ENCODE measurements at places on chromosomes 7 and 10. TPM values are rescaled to one million over a fixed set of nuclear protein-coding genes. Genes with fewer than 3 reads are reported as not detected.

DNA sequence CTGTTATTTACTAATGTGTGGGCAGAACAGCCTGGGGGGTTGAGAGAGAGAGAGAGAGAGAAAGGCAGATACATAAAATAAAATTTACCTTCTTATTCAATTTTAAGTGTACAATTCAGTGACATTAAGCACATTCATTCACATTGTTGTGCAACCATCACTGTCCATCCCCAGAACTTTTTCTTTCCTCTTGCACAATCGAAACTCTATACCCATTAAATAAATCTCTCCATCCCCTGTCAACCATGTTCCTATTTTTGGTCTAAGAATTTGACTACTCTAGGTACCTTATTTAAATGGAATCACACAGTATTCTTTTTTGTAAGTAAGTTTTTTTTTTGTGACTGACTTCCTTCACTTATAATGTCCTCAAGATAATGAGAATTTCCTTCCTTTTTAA lies 181.6 kb downstream of the SND1 start:
- peak; percentile 35 for DNase-seq

- peak; percentile 9 for DNase-seq
Observed at GRCh38 chr7:8214244-8214824, 47.6 kb downstream of the ICA1 start.

GRCh38 chr7:113086431-113086888 lies at the start of gene GPR85:
Gene GPR85 (minus strand): TSS chr7:113086827. CDS start chr7:113084721, 2,106 bp downstream.
- DNase-seq, result peak; percentile 73

DNA sequence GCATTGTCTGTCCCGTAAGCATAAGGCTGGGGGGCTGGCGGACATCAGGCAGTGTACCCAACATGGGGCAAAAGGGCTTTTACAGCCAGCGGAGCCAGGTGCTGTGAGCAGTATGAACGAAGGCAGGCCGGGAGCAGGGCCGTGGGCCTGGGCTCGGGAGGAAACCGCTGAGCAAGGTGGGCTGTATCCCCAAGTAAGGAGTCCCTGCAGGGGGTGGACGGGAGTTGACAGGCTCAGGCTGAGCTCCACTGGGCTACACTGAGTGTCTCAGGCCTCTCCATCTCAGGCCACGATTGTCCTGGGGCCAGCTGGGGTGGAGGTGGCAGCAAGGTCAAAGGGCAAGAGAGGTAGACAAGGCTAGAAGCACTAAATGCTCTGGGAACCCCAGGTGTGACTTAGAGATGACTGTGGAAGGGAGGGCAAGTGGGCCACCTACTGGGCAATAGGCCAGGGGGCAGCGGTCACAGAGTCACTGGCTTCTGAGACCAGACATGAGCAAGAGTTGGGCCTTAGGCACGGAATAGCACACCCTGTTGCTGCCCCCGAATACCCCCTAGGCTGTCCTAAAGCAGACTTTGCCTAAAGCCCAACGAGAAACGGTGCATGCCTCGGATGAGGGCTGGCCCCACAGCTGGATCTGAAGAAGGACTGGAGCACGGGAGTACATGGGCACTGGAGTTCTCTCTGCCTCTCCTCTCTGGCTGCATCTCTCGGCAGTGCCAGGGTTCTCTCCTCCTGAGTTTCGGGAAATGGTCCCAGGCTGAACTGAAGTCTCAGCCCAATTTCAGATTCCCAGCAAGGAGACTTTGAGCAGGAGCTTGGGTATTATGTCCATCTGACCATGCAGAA lies 10.8 kb upstream of the RAMP3 start:
- no peak for DNase-seq

- DNase-seq, result peak; percentile 53
Observed at GRCh38 chr10:61943674-61944378, 42.3 kb downstream of the ARID5B start.

GRCh38 chr10:9254353-9254752 lies 1199.9 kb downstream of the GATA3 start:
- peak; percentile 64 for DNase-seq

DNA sequence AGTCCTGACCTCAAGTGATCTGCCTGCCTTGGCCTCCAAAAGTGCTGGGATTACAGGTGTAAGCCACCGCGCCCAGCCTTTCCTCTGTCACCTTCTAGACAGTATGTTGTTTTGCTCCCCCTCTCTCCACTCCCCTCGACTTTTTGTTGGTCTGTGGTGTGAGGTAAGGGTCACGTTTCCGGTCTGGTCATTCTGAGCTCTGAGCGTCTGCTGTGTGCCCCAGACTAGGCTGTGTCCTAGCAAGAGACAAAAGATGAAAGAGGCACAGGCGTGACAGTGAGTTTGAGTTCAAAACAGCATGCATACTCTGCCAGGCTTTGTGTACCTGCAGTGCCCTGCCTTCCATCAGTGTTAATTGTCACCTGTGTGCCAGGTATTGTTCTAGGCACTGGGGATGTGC lies 87.4 kb upstream of the PPIF start:
- DNase-seq, result no peak

DNA sequence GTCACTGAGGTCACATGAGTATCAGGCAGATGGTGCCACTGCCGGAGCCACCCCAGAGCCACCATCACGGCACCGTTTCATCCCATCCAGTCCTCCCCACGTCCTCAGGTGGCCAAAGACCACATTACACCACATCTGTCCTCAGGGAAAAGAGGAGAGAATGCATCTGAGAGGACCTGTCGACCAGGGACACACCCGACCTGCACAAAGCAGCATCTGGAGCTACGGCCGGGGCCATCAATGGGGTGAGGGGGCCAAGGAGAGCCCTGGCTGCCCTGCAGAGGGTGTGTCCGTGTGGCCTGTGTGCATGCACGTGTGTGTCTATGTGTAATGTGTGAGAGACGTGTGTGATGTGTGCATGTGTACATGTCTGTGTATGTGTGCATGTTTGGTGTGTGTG lies 480.6 kb downstream of the DNAJB6 start:
- no peak for DNase-seq

DNA sequence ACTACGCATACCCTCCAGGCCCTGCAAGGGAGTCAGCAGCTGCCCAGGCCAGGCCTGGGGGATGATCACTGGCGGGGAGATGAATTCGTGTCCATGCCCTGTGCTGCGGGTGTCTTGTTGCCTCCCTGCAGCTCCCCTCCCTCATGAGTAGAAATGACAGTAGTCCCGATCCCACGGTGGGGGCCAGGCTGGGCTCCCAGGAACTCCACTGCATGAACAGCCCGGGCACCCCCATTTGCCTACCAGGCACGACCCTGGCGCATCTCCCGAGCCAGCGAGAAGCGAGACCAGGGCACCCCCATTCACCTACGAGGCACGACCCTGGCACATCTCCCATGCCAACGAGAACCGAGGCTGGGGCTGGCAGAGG lies 246.5 kb downstream of the ELFN1 start:
- no peak for DNase-seq

- no peak for DNase-seq
Observed at GRCh38 chr7:157370742-157371141, 33.9 kb downstream of the DNAJB6 start.

GRCh38 chr7:72793791-72794190 lies 34.2 kb downstream of the TYW1B start:
- DNase-seq, result no peak

DNA sequence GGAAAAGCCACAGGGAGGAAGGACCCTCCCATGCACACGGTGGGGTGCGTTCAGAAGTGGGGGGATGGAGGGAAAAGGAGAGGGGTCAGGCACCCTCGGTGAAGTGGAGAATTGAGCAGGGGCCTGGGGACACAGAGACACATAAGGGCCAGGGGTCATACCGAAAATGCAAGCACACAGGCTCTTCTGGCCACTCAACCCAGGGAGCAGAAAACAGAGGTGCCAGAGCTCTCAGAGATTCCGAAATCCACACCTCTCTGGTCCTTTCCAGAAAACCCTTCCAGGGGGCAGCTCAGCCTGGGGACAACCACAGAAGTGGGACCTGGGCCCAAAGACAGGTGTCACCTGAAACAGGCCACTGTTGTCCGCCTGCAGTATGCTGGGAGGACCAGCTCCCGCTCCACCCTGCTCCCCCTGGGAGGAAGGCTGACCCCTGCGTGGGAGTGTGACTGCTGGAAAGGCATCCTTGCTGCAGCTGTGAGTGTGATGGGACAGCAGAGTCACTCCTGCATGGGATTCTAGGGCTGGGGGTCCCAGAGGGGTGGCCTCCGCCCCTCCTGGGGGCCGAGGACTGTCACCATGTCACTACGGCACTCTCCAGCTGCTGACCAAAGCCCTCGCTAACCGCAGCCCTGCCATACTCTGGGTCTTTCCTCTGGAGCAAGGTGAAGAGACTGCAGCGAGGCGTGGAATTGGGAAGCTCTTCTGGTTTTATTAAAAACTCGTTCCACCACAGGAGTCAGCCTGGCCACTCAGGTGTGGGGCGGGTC lies 63.1 kb downstream of the TMEM209 start:
- no peak for DNase-seq

DNA sequence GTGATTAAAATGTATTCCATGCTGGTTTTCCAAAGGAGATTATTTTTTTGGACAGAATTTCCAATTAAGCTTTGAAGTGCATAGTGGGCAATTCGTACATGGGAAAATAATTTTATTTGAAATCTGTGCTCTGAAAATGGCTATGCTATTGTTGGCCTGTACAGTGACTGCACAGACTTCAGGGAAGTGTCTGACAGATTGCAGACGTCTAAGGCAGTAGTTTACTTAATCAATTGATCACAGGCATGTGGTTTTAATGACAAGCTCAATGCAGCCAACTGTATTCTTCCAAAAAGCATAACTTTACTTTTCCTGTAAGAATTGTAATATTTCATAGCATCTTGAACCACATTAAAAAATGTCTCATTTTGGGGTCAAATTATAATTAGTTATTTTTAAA lies 102.0 kb downstream of the SEMA3C start:
- DNase-seq, result no peak

DNA sequence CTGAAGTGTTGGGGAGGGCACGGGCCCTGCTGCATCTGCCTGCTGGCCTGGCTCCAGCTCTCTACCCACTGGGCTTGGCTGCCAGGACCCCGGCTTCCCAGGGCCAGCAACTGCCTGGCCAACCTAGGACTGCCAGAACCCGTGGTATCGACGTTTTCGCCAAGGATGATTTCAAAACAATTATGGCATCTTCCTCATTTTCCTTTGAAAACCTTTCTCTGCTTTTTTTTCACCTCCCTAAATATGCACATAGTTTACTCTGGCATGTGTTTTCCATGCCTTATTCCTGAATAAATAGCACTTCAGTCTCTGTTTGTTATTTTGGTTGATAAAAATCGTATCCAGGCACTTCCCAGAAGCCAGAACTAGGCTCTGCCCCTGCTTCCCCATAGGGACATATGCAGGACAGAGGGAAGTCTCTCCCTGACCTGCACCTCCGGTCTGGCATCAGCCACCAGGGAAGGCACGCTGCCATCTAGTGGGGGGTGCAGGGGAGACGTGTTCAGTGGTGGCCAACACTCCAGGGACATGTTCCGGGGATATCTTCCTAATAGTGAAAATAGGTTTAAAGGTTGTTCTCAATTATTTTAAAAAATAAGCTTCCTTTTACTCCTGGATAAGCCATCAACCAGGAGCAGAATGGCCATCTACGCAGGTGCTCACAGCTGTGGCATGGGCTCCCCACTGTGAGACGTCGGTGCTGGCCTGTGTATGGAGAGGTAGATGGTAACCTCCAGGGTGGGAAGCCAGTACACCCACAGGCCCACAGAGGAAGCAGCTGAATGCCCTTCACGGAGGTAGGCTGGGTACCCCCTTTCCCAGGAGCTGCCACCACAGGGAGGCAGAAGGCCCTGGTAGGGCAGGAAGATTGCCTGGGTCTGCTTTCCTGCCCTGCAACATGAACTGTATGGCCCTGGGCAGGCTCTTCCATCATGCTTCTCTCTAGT lies 30.7 kb upstream of the ANTXRL start:
- peak; percentile 12 for DNase-seq

DNA sequence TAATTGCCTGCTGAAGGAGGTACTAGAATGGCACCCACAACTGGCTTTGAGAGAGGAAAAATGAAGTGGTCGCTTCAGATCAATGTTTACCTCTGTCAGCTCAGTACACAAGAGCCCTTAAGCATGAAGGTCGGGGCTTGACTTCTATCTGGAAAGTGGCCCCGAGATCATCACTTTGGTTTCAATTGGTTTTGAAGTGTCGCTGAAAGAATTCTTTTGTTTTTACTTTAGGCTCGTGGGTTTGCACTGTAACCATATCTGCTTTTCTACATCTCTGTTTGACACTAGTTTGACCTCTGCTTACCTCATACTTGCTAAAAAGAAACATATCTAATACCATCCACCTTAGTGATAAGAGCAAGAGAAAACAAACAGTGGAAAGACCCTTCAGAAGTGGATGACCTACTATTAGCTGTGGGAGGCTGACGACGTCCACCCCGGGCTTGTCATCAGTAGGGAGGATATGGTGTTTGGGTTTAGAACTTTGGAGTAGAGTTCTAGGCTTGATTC lies 361.8 kb downstream of the GATA3 start:
- DNase-seq, result no peak

GRCh38 chr7:80439894-80440821 lies 71.7 kb downstream of the GNAT3 start:
- DNase-seq, result peak; percentile 69

DNA sequence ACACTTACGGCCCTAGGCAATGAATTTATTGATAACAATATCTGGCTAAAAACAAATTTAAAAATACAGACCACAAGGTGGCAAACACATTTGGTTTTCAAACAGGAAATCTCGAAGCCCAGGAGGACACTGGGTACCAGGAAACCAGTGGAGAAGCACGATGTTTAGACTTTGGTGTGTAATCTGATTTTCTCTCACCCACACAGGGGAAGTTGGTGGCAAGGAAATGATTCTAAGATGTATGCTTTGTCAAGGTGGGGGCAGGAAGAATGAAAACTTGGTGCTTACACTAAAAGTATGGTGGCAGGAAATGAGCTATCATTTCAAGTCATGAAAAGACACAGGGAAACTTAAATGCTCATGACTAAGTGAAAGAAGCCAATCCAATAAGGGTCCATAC lies 113.2 kb upstream of the ANKRD1 start:
- no peak for DNase-seq

DNA sequence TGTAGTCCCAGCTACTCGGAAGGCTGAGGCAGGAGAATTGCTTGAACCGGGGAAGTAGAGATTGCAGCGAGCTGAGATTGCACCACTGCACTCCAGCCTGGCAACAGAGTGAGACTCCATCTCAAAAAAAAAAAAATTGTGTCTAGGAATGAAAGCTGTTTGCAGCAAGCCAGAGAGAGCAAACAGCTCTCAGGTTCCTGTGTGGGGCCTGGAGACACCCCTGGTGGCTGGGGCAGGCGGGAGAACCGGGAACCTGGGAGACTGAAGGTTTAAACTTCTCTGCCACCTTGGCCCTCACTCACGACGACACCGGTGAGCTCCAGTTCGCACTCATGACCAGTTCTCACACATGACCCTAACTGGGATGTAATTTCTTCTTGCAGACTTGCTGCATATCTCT lies 13.2 kb upstream of the UNCX start:
- no peak for DNase-seq

- DNase-seq, result no peak
Observed at GRCh38 chr7:133777701-133778100, 349.4 kb upstream of the LRGUK start.

The HDAC9 gene
- 24.2 TPM for total RNA-seq

The EBF3 gene
- 0.36 TPM for total RNA-seq

The SCART1 gene
- total RNA-seq, result 0.28 TPM

The ACTR3C gene
- not detected for total RNA-seq

The PDZD8 gene
- total RNA-seq, result 22.5 TPM

The VPS37D gene
- total RNA-seq, result 2.3 TPM

The TNKS2 gene
- total RNA-seq, result 41.4 TPM

The HIPK2 gene
- total RNA-seq, result 21.7 TPM

The FGFBP3 gene
- under 0.01 TPM for total RNA-seq

The SLC39A12 gene
- not detected for total RNA-seq

The RNLS gene
- total RNA-seq, result 4.2 TPM

The AKR1E2 gene
- total RNA-seq, result 2.2 TPM

The TUBGCP2 gene
- 72.6 TPM for total RNA-seq

The SH3PXD2A gene
- 6.3 TPM for total RNA-seq

The AGMO gene
- total RNA-seq, result not detected
